ENCODE measurements at places on chromosomes 5 and 9.

DNA sequence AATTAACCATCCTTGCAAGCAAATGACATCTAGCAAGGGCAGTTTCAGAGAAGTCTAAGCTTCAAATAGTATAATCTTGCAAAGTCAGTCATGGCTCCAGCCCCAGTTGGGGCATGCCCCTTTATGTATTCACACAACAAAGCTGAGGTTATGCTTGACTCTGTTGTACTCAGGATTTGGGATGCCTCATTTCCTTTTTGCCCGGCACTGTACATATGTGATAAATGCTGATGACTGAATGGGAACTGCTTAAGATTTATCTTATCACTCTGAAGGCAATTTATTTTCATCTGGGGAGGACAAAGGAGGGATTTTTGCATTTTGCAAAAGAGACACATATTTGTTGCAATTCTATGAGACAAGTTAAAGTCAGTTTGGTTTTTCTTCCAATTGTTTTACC, 219.2 kb downstream of the TRPM3 start:
- no peak for DNase-seq

DNA sequence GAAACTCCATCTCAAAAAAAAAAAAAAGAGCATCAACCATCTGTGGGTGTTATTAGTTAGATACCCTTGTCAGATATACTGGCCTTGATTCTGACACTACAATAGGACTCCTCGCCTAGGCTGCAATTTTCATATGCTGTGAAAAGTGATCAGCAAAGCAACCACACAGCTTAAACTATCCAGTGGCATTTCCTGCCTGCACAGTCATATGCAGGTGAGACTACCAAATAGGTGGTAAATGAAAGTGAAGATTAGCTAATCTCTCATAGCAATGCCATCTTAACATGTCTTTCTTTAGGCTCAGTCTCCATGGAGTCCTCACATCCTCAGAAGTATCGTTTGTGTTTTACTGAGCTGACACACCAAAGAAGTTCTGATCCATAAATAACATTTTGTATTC, 40.8 kb downstream of the GRAMD2B start:
- no peak for DNase-seq

- no peak for DNase-seq
These were observed 52.0 kb downstream of the ITGA2 start for GRCh38 chr5:53041071-53041692.

DNA sequence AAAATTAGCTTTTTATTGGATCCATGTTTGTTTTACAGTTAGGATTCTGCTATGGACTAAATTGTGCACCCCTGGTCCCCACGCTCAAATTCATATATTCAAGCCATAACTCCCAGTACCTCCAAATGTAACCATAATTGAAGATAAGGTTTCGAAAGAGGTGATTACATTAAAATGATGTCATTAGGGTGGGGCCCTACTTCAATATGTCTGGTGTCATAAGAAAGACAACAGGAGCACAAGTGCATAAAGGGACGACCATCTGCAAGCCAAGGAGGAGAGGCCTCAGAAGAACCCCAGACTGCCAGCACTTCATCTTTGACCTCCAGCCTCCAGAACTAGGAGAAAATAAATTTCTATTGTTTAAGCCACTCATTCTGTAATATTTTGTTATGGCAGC, 7.4 kb upstream of the HNRNPA0 start:
- DNase-seq = no peak

DNA sequence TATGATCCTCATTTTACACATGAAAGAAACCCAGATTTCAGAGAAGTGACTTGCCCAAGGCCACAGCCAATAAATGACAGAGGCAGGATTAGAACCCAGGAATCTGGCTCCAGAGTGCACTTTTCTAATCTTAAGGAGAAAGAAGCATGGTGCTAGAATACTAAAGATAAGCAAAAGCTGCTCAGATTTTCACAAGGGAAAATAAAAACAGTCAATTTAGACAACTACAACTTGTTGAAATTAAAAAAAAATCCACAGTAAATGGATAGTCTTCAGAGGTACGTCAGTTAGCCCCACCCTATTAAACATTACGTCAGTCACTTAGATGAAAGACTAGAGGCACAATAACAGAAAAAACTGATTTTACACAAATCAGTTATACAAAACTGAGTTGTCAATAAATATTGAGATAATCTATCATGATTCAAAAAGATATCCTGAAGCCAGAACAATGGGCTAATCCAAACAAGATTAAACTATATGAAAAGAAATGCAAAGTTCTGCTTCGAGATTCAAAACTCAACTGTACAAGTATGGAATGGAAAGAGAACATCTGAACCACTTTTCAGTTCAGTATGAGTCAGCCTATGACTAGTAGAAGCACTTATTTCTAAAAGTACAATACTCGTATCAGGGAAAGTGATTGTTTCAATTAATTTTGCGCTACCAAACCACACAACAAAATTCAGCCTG, 9.3 kb downstream of the TMEM245 start:
- DNase-seq = no peak

DNA sequence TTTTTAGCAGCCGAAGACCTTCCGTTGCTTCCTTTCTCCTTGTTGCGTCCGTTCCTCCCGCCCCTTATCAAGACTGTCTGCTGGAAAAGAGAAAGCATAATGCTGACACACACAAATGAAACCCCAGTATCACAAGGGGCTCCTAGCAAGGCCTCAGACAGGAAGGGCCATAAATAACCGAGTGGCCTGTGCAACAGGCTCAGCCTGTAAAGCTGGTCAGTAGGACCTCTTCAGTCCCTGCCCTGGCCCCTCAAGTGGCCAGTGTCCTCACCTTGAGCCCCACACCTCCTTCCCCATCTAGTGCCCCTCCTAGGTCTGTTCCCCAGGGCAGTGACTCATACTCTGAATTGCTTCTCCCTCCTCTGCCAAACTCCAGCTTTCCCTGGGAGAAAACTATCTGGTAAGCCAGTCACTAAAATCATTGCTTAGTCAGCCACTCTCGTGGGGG, 174.6 kb upstream of the IL12B start:
- no peak for DNase-seq

GRCh38 chr5:56026863-56027300, 32.1 kb upstream of the IL6ST start:
- no peak for DNase-seq

DNA sequence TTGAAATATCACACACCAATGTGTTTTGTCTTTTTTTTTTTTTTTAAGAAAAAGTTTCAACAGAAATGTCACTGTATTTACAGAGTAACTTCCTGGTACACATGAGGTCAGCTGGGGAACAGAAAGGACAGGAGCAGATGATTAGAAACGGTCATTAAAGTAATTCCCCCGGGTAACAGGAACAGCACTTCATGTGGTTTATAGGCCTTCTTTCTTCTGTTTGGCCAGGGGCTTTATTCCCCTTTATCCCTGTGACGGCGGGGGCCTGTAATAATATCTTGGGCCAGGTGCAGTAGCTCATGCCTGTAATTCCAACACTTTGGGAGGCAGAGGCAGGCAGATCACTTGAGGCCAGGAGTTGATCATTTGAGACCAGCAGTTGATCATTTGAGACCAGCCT, 30.5 kb upstream of the MSH3 start:
- DNase-seq = no peak

DNA sequence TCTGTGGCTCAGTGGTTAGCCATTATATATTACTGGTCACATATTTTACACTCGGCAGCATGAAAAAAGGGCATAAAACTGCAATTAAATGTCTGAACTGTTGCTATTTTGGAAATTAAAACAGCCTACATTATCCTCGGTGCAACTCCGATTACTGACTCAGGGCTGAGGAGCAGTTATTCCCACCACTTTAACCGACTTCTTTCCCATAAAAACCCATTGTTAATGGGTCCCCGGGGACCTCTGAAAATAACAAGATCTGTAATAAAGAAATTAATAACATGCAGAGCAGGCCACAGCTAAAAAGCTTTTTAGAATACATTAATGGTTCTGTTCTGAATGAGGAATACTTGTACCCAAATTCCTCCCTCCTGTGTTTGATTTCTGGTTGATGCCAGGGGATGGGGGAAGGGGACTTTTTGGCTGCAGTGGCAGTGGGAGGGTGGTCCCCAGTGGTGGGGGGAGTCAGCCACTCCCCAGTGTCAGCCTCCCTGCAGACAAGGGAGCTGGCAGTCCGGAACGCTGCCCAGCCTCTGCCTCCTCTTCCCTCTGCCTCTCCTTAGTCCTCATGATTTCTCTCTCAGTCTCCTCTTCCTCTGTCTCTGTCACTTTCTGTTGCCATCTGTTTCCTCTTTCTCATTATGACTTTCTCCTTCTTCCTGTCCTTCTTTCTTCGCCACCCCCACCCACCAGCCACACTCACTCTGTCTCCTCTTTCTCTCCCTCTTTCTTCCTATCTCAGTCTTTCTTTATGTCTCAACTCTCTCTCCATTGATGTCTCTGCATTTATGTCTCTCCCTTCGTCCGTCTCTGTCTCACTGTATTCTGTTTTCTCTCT, 59.0 kb upstream of the ZBTB43 start:
- DNase-seq = no peak

DNA sequence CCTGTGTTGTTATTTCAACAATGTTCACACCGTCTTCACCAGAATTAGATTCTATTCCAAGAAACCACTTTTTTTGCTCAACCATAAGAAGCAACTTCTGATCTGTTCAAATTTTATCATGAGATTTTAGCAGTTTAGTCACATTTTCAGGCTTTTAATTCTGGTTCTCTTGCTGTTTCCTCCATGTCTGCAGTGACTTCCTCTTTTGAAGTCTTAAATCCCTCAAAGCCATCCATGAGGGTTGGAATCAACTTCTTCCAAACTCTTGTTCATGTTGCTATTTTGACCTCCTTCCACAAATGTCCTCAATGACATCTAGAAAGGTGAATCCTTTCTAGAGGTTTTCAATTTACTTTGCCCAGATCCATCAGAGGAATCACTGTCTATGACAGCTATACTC, 25.7 kb upstream of the ENTREP1 start:
- no peak for DNase-seq

GRCh38 chr9:129338724-129339430, 160.8 kb upstream of the IER5L start:
- no peak for DNase-seq

DNA sequence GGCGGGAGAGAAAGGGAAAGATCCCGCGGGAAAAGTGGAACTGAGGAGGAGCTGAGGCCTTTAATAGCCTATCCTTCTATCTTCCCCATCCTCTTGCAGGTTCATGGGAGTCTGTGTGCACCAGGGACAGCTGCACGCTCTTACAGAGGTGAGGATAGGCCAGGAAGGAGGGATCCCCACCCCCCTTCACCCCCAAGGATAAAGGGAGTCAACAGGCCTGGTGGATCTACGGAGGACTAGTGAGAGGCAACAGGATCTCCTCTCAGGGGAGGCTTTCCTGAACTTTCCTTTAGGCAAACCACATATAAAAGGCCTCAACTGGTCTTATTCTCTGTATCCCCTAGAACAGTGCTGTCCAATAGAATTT, 1.1 kb downstream of the TESK1 start:
- peak; percentile 59 for DNase-seq

GRCh38 chr5:9467199-9468059, 78.4 kb downstream of the SEMA5A start:
- no peak for DNase-seq

- no peak for DNase-seq
These were observed 16.9 kb upstream of the ZNF366 start for GRCh38 chr5:72523960-72524582.

GRCh38 chr5:42302186-42302585, 121.1 kb upstream of the GHR start:
- DNase-seq = no peak

DNA sequence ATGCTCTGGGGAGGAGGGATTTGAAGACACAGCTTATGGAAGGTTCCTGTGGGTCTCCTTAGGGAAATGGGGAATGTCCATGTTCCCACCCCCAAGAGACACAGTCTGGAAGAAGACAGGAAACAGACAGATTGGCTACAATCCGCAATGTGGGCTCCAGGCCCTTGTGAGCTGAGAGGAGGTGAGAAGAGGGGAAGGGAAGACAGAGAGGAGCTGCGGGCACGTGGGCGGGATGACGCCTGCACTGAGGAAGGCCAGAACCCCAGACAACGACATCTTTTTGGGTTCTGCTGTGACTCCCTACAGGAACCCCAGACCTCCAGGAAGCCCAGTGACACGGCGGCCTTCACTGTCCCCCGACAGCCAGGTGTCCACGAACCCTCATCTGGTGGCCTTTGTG, 29.9 kb upstream of the NKD2 start:
- no peak for DNase-seq

DNA sequence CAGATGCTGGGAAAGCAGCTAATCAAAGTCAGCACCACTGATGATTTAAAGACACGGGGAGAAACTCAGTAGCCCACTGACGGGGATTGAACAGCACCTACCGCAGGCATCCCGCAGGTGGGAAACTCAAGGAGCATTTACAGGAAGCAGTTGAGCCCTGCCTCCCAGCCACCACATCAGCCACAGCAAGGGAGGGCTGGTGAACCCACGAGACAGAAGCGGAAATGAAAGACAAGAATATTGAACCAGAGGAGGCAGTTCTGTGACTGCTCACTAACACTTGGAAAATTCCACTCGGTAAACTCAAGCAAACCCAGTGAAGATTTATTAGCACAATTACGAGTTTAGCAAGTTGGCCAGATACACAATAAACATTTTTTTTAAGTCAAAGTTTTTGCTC, 10.6 kb upstream of the FAM163B start:
- DNase-seq = no peak

- DNase-seq = no peak
These were observed 1.6 kb upstream of the TMEM245 start for GRCh38 chr9:109121232-109121796.

DNA sequence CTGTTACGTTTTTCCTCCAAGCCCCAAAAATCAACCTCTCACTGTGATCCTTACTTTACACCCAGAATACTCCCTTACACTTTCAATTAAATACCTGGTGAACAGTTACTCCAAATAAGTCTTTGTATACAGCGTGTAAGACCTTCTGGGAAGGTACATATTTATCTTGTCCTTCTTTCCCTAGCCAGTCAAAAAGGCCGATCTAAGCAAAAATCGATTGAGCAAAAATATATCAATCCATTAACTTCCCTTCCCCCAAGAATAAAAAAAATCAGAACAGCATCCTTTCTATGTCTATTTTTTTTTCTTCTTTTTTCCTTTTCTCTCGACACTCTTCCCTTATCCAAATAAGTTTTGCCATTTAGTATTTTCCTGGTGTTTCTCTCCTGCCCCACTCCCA, 71.3 kb downstream of the ABHD17B start:
- DNase-seq = no peak

DNA sequence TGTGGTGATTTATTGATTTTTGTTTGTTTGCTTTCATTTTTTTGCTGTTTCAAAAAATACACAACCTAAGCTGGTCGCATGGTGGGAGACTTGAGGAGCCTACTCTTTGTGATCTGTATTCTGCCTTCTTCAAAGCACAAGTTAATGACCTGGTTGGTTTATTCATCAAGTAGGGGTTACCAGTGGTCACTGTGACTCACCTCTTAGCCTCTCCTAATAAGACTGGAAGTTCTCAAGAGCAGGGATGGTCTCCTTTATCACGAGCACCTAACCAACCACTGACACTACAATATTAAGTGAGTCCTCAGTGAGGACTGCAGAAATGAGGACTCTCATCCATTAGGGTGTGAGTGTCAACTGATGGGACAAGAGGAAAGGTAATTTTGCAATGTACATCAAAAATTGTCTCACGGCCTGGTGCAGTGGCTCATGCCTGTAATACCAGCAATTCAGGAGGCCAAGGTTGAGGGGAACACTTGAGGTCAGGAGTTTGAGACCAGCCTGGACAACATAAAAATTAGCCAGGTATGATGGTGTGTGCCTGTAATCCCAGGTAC, 13.6 kb upstream of the MTMR12 start:
- DNase-seq = no peak

- DNase-seq = no peak
These were observed 28.3 kb downstream of the POU4F3 start for GRCh38 chr5:146366904-146367303.

All from SK-N-SH (cell line).